Naive thymus-derived CD4-positive, alpha-beta T cell (primary cell): ENCODE measurements at places on chromosomes 1 and 21. TPM values are rescaled to one million over a fixed set of nuclear protein-coding genes. Genes with fewer than 3 reads are reported as not detected.

DNA sequence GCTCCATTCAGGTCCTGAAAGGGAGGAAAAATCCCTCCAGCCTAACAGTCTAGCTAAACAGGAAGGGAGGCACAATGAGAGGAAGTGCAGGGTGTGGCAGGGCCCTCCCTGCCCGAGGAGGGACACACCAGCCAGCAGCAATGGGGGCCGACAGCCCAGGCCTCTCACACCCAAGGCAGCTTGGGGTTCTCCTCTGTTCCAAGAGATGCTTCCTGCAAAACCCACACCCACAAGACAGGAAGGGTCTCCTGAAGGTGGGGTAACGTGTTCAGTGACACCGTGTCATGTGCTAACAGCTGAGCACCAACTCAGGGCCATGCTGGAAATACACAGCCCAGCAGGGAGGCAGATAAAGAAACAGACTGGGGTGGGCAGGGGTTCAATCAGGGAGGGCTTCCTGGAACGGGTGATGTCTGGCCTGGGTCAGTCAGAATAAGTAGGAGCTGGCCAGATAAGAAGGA is 10.2 kb downstream of the ECE1 start:
- no peaks in the 10 kb centered on the region for H3K27me3 ChIP-seq
- DNase-seq = no peak
- peak overlapping the region; percentile 21 for H3K4me3 ChIP-seq
- peaks cover 34% of the 10 kb centered on the region for H3K4me1 ChIP-seq
- H3K36me3 ChIP-seq = peaks cover 25% of the 10 kb centered on the region
- H3K27ac ChIP-seq = peak overlapping the region; percentile 66

NID1 gene
- 0.72 TPM for total RNA-seq

TLCD4 gene
- not detected for total RNA-seq

LRRIQ3 gene
- 0.46 and 0.66 TPM in 2 replicates for total RNA-seq

PLEKHN1 gene
- total RNA-seq = 1.0 TPM

HLX gene
- total RNA-seq = 1.9 and 2.2 TPM in 2 replicates

DNA sequence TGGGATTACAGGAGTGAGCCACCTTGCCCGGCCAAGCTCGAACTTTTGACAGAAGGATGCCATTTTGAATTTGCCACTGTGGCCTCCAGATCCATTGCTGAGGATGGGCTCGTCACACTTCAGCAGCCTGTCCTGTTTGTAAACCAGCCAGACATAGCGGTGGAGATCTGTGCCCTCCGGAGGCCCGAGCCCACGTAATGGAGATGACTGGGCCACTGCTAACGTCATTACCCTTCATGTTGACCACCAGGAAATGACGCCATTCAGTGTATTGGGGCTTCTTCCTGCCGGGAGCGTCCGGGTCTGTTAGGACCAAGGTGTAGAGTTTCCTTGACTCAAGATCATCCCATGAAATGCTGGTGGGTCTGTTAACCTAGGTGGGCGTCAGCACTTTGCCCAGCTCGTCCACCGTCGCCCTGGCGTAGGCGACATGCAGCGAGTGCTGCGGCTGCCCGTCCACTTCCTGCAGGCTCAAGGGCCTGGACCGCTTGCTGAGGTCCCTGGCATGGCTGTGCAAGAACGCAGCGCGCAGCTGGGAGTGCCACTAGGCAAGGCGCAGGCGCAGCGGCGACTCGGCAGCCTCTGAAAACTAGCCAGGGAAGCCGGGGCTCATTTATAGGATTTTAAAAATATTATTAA is 40.8 kb downstream of the PTPRC start:
- H3K4me3 ChIP-seq = peak overlapping the region; percentile 49
- no peaks in the 10 kb centered on the region for H3K27me3 ChIP-seq
- DNase-seq = no peak
- H3K36me3 ChIP-seq = no peaks in the 10 kb centered on the region

GRCh38 chr1:31671147-31671546 is 26.5 kb upstream of the PEF1 start:
- DNase-seq = no peak
- peaks cover 2% of the 10 kb centered on the region for H3K4me1 ChIP-seq
- no peaks in the 10 kb centered on the region for H3K27me3 ChIP-seq
- no peak overlapping the region for H3K4me3 ChIP-seq
- no peaks in the 10 kb centered on the region for H3K36me3 ChIP-seq
- H3K27ac ChIP-seq = no peak overlapping the region

RAB42 gene
- 1.2 TPM for total RNA-seq
